ENCODE measurements at places on chromosomes 16 and 17.

GRCh38 chr16:87684106-87684677 is 81.6 kb downstream of the KLHDC4 start:
- no peak for DNase-seq

- DNase-seq: no peak
Measured at GRCh38 chr17:58263773-58264172, 17.0 kb downstream of the MPO start.

DNA sequence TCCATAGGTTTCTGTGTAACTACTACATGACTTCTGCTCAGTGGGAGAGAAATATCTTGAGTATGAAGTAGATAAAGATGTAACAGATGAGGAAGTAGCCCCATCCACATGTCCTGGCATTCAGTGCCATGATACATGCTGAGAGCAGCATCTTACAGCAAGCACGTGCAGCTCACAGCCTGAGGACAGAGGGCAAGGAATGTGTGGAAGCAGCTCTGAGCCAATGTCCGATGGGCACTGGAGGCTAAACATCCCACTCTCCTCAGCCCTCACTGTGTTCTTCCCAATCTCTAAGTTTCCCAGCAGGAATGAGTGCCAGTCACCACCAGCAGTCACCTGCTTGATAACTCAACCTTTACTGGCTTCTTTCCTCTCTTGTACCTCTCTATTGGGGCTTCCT is 40.4 kb downstream of the CFDP1 start:
- DNase-seq: no peak

DNA sequence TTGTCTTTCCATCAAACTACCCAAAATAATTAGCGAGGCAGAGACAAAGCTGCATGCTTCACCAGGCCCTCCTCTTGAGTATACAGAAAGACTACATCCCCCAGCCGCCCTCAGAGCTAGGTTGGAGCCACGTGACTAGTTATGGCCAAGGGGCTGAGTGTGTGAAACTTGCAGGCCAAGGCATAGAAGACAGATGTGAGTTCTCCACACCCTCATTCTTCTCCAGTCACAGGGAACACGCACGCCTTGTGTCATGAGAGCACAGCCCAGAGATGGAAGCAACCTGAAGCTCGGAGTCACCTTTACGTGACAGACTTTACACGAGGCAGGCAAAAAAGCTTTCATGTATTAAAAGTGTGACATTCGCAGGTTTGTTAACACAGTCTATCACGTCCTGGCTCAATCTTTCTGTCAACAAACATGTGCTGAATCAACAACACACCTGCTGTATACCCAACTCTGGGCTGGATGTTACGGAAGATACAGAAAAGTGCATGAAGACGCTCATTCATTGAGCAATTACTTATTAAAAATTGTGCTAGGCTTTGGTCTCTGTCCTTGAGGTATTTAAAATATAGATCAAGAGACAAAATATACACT is 38.3 kb downstream of the STX8 start:
- DNase-seq: no peak

DNA sequence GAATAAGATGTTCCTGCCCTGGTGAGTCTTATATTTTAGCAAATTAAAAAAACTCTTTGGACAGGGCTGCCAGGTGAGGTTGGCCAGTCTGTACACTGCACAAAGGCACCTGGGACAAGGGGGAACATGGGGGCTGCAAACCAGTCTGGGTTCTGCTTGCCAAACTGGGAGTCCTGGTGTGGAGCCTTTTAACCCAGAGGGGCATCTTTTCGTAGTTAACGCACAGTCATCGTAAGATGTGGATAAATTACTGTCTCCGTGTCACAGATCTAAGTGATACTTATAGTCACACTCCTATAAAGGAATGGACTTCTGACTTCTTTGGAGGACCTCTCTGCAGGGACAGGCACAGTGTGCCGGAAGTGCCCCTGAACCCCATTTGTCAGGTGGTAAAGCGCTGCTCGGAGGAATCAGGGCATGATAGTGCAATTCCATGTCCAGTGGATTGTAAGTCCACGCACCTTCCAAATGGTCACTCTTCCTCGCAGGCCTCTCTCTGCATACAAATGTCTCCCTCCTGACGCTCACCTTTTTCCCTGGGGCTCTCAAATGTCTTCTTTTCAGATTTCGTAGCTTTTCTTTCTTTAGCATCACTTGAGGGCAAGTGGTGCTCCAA is 14.7 kb downstream of the DEXI start:
- no peak for DNase-seq

DNA sequence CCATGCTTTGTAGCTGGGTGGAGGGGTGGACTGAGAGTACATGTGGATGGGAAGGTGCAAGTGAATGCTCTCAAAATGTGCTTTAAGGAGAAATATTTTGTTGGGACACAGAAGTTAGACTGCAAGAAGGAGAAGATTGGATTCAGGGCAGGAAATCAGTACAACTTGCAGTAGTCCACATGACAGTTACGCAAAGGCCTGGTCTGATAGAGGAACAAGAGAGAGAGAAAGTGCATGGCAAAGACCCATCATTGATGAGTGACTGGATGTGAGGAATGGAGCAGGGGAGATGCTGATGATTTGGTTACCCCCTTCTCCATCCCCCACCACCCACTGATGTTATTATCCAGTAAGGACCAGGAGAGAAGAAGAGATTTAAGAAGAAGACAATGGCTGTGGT is 472.8 kb downstream of the MAF start:
- no peak for DNase-seq

- DNase-seq: no peak
Measured at GRCh38 chr16:11112723-11113348, 143.2 kb downstream of the SOCS1 start.

- no peak for DNase-seq
Measured at GRCh38 chr16:69114346-69114975, 9.0 kb downstream of the HAS3 start.

GRCh38 chr17:683499-684254 is 31.0 kb downstream of the VPS53 start:
- no peak for DNase-seq

GRCh38 chr16:12422233-12422632 is 381.5 kb downstream of the CPPED1 start:
- no peak for DNase-seq

DNA sequence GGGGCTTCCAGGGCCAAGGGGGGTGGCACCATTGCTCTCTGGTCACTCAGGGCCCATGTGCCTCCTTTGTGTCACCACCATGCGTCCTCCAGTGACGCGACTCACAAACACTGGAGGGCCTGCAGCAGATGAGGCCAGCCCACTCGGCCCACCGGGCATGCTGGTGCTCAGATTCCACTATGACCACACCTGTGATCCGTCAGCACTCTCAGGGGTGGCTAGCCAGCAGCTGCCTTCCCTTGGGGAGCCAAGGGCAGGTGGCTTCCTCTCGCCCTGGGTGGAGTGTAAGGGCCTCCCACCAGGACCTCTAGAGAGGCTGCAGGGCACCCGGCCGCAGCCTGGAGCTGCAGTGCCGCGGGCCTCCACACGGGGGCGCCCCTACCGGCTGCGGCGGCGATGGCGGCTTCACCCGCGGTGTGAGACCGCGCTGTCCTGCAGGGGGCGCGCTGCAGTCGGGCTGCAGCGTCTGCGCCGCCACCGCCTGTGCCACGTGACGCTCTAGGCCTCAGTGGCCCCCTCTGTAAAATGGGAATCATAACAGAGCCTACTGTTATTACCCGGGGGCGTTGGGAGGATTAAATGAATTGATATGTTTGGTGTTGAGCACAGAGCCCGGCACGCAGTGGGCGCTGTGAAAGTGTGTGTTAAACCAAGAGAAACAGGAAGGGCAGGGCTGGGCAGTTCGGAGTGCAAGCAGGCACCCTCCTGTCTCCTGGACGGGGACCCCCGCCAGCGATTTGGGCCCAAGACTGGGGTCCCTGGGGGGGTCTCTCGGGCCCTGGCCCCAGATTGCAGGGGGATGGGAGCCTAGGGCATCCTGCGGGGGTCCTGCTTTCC is 192.4 kb upstream of the GSE1 start:
- DNase-seq: peak; percentile 52

GRCh38 chr16:46701615-46702014 is 12.2 kb downstream of the ORC6 start:
- no peak for DNase-seq
